ENCODE measurements at places on chromosomes 2 and 18. TPM values are rescaled to one million over a fixed set of nuclear protein-coding genes. Genes with fewer than 3 reads are reported as not detected.
A peak's percentile ranks its signal among the peaks of the same experiment; 100 is the strongest.

ADNP2 gene
- 23.2 TPM for total RNA-seq

EPB41L3 gene
- 0.45 TPM for total RNA-seq

CPLX4 gene
- total RNA-seq, result not detected

DNA sequence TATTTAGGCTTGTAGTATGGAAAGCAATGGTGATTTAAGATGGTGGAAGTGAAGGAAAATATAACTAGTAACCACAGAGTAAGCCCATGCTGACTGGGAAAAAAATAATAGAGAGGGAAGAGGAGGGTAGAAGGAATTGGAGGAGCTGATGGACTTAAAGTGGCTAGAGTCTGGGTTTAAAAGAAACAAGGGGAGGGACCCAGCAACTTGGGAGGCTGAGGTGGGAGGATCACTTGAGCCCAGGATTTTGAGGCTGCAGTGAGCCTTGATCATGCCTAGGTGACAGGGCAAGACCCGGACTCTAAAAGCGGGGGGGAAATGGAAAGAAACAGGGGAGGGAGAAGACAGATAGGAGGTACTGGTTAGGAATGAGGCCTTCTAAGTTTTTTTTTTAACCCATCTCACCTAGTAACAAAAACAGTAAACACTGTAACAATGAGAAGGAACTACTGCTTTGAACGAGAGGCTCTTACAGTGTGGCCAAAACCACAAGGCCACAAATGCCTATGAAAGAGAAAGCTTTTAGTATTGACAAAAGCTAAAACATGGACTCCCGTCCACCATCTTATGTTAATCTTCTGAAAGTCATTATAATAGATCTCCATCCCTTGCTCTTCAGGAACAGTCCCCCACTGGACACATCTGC, 26.6 kb downstream of the METTL8 start:
- DNase-seq, result peak; percentile 56
- no peak overlapping the region for H3K27ac ChIP-seq
- no peak overlapping the region for H3K4me3 ChIP-seq
- no peaks in the 10 kb centered on the region for H3K27me3 ChIP-seq
- peaks cover 30% of the 10 kb centered on the region for H3K36me3 ChIP-seq
- H3K4me1 ChIP-seq, result peaks cover 51% of the 10 kb centered on the region

DNA sequence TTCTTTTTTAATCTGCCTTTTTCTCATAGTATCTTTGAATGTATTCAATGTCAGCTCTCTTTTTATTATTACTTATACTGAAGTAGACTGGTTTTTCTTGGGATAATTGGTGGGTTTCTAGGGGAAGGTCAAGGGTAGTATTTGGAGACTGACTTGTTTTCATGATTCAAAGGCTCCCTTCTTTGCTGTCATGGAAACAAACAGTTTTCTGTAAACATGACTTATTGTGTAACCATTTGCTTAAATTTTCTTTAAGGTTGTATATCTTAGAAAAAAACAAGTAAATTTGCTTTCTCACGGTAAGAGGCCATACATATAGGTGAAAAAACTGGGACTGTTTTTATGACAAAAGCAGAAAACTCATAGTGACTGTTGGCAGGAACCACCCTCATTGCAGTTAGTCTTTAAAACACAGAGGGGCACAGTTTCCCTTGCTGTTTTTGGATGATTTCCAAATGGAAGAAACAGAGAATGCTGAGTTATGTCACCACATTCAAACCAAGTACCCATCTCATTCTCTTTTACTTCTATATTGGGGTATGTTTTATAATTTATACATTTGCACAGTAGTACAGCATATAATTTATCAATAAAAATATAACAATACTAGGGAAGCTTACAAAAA, 5.8 kb upstream of the RDH14 start:
- H3K27me3 ChIP-seq, result no peaks in the 10 kb centered on the region
- H3K36me3 ChIP-seq, result peaks cover 30% of the 10 kb centered on the region
- peaks cover 5% of the 10 kb centered on the region for H3K4me1 ChIP-seq
- H3K4me3 ChIP-seq, result no peak overlapping the region
- H3K27ac ChIP-seq, result no peak overlapping the region
- no peak for DNase-seq

GRCh38 chr2:48322251-48322650, 207.7 kb upstream of the STON1 start:
- H3K27ac ChIP-seq, result peak overlapping the region; percentile 56
- H3K4me1 ChIP-seq, result peaks cover 60% of the 10 kb centered on the region
- H3K4me3 ChIP-seq, result no peak overlapping the region
- H3K36me3 ChIP-seq, result peaks cover 27% of the 10 kb centered on the region
- no peaks in the 10 kb centered on the region for H3K27me3 ChIP-seq

DNA sequence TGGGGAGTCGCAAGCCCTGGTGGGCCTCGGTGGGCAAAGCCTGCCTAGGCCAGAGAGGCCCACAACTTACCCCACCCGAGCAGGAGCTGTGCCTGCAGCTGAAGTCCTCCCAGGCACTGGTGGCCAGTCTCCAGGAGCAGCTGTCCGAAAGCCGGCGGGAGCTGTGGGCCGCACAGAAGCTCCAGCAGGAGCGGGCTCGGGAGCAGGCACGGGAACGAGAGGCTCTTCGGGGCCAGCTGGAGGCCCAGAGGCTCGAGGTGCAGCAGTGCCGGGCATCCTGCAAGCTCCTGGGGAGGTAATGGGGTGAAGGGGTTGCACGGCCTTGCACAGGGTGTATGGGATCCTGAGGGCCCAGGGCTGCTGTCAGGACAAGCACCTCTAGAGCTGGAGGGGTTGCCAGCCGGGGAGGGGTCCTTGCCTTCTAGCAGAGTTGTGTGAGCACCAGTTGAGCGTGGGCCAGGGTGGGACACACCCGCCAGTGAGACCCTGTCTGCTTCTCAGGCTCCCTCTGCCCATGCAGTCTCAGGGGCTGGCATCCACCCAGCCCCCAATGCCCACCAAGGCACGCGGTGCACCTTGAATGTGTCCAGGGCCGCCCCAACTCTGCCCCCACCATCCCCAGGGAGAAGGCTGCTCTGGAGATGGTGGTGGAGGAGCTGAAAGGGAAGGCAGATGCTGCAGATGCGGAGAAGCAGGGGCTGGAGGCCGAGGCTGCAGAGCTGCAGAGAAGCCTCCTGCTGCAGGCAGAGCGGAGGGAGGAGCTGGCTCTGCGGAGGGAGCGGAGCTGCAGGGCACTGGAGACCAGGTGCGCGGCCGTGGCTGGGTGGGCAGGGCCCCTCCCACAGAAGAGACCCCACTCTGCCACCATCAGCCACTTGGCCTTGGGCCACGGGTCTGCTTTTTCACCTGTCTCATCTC, 27.2 kb downstream of the CROCC2 start:
- H3K36me3 ChIP-seq, result no peaks in the 10 kb centered on the region
- no peak overlapping the region for H3K4me3 ChIP-seq
- no peak for DNase-seq
- H3K27ac ChIP-seq, result no peak overlapping the region
- H3K4me1 ChIP-seq, result no peaks in the 10 kb centered on the region

DNA sequence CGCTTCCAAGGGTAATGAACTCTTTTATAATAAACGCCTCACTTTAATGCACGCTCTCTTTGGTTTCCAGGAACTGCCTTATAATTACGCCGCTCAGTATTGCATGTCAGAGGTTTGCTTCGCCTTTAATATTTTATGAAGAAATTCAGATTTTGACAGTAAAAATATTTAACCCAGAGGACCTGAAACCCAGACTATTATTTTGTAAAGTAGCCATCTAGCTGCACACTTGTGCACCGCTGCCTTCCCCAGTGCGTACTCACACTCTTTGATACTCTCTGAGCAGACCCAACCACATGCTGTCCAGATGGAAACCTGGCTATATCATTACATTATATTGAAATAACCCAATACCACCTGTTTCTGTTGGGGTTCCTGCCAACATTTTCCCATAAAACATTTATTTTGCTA, 270.1 kb downstream of the C1D start:
- H3K36me3 ChIP-seq, result no peaks in the 10 kb centered on the region
- H3K27me3 ChIP-seq, result no peaks in the 10 kb centered on the region
- H3K4me3 ChIP-seq, result no peak overlapping the region
- H3K4me1 ChIP-seq, result no peaks in the 10 kb centered on the region
- H3K27ac ChIP-seq, result no peak overlapping the region
- no peak for DNase-seq

GRCh38 chr2:151302404-151302803, 12.9 kb upstream of the NMI start:
- H3K4me1 ChIP-seq, result peaks cover 10% of the 10 kb centered on the region
- DNase-seq, result no peak
- peaks cover 6% of the 10 kb centered on the region for H3K27me3 ChIP-seq
- H3K4me3 ChIP-seq, result no peak overlapping the region
- no peaks in the 10 kb centered on the region for H3K36me3 ChIP-seq
- H3K27ac ChIP-seq, result no peak overlapping the region
